GM03348 (cell line): ENCODE measurements at places on chromosomes 4 and X.
A peak's percentile ranks its signal among the peaks of the same experiment; 100 is the strongest.

DNA sequence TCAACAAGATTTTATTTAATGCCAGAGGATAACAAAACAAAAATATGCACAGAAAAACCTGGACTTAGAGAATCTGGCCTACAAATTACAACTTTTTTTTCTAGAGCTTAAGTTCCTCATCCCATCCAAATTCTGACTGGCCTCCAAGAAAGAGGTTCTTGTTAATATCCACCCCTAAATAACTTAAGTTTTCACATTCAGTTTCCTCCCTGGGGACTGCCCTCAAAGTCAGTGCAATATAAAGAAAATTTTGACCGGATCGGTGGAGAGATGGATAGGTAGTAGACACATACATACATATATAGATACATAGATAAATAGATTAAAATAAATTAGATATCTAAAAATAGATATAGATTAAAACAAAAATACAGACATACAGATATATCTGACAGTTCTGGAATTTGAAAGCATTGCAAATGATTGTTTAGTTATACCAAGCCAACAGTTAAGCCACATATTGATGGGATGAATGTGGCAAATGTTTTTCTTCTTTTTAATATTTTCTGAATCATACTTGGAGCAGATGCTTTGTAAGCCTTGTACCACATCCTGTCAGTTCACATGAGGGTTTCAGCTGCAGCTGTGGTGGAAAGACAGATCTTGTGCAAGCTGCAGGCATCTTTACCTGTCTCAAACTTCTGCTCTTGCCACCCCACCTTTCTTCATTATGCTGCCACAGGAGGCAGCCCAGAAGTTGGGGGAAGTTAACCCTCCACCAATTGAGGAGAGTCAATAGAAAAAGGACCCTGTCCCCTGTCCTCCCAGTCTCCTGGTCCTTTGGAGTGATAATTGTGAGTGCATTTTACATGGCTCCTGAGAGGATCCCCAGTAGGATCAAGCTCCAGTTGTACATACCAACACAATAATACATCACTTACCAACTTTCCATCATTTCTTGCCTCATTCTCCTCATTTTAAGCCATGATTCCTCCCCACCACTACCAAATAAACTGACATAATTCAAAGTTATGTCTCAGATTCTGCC lies 58.5 kb upstream of the PRDM8 start:
- DNase-seq = peak; percentile 54

GRCh38 chrX:69037786-69038185 lies 127.5 kb downstream of the PJA1 start:
- DNase-seq = no peak

DNA sequence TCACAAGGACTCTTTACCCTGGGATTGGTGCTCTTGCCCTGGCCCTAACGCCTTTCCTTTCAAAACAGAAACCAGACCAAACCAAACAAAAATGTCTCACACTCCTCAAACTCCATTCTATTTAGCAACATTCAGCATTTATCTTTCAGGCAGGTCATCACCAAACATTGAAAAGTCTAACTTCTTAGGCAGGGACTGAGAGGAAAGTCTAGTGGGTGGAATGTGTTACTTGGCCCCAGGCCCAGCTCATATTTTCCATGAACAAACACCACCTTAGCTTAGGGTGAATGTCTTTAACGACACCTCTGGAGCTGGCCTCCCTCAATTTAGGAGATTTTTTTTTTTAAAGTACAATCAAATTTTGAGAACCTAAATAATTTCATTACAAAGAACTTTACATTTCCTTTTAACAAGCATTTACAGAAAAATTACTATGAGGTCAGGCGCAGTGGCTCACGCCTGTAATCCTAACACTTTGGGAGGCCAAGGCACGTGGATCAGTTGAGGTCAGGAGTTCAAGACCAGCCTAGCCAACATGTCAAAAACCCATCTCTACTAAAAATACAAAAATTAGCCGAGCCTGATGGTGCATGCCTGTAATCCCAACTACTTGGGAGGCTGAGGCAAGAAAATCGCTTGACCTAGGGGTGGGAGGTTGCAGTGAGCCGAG lies 10.2 kb upstream of the N4BP2 start:
- peak; percentile 61 for DNase-seq

DNA sequence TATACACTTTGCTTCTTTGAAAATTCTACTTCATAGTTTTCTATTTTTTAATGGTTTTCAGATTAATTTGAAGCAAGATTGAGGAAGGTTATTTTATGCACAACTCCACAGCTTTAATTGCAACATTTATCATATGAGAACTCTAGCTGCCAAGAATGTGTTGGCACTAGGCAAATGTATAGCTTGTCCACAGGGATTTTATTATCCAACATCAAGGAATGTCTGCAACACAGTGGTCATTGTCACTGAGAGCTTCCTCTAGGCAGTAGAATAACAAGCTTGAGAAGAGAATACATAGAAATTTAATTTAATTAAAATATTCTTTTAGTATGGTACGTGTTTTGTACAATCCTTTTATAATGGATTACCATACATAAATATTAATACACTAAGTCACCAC lies 1600.8 kb downstream of the ARAP2 start:
- no peak for DNase-seq

DNA sequence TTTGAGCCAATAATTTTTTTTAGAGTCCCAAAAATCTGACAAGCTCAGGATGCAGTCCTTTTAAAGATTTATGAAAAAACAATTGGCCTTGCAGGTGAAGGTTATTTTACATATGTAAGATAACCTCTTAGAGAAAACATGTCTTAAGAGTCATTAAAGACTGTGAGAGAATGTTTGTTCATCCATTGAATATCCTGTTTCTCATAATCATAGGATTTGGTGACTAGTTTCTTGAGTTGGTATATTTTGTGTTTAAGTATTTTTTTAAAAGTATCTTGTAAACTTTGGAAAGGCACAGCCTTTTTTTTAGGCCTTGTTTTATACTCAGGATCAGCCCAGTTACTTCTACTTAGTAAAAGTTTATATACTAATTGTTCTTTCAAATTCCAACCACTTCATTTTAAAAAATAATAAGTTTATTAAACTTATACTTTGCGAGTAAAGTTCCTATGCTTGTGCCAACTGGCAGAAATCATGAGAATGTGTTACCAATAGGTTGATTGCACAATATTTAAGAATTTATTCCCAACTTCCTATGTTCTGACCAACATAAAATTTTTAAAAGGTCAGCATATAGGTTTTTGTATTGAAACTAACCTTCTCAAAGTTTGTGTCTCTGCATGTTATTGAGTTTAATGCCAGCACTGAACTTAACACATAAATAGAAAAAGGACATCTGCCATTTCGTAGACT lies 40.0 kb upstream of the ARSJ start:
- DNase-seq = no peak

GRCh38 chr4:73917081-73917501 lies 47.9 kb downstream of the CXCL1 start:
- peak; percentile 79 for DNase-seq

DNA sequence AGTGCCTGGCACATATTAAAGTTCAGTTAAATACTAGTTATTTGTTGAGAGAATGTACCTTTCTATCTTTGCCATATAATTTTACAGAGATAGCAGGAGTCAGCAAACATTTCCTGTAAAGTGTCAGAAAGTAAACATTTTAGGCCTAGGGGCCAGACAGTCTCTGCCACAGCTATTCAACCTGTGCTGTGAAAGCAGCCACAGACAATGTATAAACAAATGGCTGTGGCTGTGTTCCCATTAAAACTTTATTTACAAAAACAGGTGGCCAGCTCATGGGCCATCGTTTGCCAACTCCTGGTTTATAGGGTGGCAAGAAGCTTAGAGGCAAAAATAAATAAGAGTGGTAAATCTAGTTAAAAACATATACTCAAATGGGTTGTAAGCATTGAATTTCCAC lies 34.0 kb upstream of the BRS3 start:
- DNase-seq = no peak

- peak; percentile 8 for DNase-seq
These were observed 306.1 kb downstream of the PCDH18 start for GRCh38 chr4:137226221-137226620.

GRCh38 chr4:83257811-83258210 lies 26.8 kb downstream of the COQ2 start:
- DNase-seq = no peak

GRCh38 chr4:170198747-170199146 lies 109.0 kb upstream of the AADAT start:
- DNase-seq = peak; percentile 22

- no peak for DNase-seq
These were observed 92.0 kb downstream of the IRF2 start for GRCh38 chr4:184382189-184382846.

DNA sequence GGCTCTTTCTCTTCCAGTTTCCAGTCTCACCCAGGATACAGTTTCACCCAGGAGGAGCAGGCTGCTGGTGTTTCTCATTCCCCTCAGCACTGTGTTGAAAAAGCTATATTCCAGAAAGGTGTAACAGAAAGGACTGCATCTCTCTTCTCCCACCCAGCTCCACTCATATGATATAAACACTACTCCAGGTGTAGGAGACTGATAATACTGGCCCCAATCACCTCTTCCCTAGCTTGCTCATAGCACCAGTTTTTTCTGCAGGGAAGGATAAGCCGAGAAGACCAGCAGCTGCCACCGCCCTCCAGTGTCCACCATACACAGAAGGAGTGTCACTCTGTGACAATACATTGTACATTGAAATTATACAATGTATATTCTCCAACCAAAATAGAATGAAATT lies 105.5 kb upstream of the STK26 start:
- DNase-seq = no peak

- DNase-seq = no peak
These were observed 1751.9 kb downstream of the ARAP2 start for GRCh38 chr4:34492414-34492813.

DNA sequence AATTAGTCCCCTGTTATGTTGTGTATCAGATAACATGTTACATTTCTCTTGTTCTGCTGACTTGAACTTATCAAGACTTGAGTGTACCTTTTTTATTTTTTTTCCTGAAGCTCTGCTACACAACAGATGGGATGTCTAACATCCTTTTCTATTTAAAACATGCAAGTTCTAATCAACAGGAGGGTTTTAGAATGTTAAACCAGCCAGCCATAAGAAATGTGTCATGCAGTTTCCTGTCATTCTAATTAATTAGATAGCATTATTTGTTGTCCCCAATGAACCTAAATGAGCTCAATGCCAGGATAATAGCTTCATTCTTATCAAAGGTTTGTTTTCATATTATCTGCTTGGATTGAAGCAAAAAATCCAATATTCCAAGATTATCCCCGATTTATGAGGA lies 958.2 kb downstream of the PCDH7 start:
- no peak for DNase-seq

DNA sequence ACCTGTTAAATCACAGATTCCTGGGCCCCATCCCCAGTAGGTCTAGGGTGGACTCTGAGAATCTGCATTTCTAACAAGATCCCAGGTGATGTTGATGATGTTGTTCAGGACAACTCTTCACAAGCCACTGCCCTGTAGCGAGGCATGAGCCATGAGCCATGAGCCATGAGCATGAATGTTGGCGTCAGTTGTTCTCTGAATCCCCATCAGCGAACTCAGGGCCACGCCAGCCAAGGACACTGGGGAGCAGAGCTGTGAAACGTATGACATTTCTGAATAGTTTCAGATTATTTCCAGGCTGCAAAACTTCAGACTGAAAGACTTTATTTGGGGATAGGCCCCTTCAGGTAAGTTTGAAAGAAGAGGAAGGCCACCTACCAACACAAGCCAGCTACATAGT lies 46.9 kb upstream of the HCCS start:
- no peak for DNase-seq

GRCh38 chr4:61210186-61210939 lies 10.2 kb downstream of the ADGRL3 start:
- no peak for DNase-seq

GRCh38 chr4:95045429-95045828 lies 287.7 kb downstream of the BMPR1B start:
- DNase-seq = no peak

GRCh38 chrX:78650906-78651437 lies 8.2 kb downstream of the RTL3 start:
- DNase-seq = peak; percentile 27

DNA sequence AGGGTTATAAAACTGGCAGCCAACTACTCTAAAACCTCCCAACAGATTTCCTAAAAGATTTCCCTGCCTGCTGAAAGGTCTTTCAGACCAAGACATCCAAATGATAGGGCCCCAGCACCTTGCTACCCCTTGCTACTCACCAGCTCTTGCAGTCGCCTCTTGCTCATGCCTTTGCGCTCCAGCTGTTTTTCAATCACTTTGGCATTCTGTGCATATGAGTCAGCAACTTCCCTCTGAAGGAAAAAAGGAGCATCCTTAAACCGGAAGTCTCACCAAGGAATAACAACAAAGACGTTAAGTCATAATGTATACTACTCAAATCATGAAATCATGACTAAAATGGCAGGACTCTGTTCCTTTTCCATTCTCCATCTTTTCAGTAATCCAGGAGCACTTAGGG lies 24.0 kb downstream of the STEEP1 start:
- DNase-seq = peak; percentile 55

GRCh38 chrX:16635040-16635439 lies 14.9 kb upstream of the S100G start:
- no peak for DNase-seq

- DNase-seq = no peak
These were observed 103.4 kb downstream of the REELD1 start for GRCh38 chr4:146317783-146318182.

DNA sequence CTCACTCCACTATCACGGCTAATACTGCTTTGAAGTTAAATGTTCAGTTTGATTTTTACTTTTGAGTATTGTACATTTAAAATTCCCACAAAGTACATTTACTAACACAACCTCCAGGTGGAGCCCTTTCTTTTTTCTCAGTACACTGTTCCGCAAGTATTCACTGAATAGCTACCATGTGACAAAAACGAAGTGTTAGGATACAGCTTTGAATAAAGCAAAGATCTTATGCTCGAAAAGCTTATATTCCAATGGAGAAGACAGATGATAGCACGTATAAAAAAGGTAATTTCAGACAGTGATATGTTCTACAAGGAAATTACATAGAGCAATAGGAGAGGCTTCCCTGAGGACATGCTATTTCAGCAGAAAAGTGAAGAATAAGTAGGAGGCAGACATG lies 60.7 kb upstream of the ABCG2 start:
- DNase-seq = peak; percentile 67
